NCI-H1092 (cell line): ENCODE measurements at places on chromosomes 2 and 18.

DNA sequence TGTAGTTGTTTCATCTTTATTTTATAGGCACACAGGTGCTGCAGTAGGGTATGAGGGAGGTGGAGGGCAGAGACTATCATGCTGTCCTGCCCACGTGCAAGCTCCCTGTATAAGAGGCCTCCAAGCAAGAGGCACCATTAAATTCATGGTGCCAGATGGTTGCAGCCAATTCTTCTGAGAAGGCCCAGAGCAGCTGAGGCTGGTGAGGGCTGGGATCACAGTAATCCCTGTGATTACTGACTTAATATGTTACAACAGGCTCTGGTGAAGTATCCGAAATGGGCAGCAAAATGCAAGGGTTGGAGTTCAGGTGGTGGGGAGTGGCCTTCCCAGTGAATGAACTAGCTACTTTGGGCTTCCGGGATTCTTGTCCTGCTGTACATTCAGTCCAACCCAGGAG, 191.9 kb upstream of the SMAD2 start:
- DNase-seq = no peak

DNA sequence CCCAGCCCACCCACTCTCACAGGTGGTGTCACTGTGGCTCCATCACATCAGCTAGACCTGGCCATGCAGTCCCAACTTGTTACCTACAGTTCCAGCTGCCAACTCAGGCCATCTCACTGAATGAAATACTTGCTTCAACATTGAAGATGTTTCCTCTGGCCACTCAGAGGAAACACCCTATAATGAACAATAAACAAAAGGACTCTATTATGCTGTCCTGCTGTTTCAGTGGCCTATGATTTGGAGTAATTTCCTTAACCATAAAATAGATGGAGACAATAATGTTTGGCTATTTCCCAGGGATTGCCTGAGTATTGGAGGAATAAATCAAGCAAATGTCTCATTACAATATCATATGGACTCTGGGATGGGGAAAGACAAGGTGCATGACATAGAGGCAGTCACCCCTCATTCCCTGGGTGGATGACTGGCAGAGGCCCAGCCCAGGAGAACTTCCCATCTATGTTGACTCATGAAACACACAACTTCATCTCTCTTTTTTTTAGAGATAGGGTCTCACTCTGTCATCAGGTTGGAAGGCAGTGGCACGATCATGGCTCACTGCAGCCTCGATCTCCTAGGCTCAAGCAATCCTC, 134.4 kb downstream of the TGIF1 start:
- no peak for DNase-seq

GRCh38 chr2:102773149-102773705, 11.4 kb downstream of the TMEM182 start:
- DNase-seq = no peak

GRCh38 chr2:57850415-57851130, 196.0 kb upstream of the VRK2 start:
- no peak for DNase-seq

DNA sequence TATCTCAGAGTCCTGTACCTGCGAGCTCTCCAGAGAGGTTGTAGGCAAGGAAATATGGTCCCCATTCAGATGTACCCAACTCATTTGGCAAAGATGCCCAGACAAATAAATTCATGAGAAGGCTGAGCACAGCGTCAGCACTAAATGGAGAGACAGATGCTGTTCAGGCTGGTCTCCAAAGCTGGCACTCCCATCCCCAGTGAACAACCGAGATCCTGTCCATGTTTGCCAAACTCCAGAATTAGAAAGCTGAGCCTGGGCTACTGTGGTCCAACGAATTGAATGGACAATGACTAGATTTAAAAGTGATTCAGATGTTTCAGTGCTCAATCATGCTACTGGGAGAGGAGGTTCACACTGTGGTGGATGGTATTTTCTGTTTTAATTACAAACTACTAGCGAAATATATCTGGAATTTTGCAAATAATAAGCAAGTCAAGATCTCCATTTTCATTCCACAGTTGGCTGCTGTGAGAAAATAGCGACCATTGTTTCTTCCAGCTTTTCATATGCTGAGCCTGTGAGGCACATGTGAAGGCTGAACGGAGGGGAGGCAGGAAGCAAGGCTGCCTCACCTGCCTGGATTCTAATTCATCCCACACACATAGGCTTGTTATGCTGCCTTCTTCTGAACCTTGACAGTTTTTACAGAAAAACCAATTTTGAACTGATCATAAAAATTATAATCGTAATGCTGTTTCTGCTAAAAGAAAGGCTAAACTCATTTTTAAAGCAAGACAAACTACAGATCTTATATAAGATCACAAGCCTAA, 22.6 kb upstream of the DAPL1 start:
- peak; percentile 10 for DNase-seq

DNA sequence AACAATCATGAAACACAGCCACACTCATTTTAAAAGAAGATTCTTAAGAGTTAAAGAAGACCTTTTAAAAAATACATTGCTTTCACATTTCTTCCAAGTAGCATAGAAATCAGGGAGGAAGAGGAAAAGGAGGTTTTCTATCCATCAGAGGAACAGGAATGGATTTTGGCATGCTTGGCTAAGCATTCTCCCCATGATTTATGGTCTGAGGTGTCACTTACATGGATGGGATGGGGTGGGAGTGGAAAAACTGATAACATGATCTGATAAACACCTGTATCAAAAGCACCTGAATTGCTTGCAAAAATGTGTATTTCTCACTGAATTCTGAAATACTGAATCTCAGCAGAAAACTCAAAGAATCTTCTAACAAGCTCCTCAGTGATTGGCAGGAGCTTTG, 265.9 kb downstream of the NRXN1 start:
- DNase-seq = no peak

DNA sequence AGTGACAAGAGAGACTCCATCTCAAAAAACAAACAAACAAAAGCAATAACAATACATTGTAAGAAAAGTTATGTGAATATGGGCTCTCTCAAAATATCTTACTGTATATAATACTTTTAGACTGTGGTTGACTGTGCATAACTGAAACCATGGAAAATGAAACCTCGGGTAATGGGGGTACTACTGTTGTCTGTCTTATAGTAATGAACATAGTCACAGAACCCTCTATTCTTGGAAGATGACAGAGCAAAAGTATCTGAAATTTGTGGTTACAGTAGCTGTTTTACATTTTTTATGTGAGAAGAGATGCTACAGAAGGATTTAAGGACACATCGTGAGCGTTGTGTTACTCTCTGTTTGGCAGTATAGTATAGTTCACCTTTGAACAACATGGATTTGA, 60.5 kb downstream of the MAP4K4 start:
- no peak for DNase-seq

GRCh38 chr2:152624805-152625204, 92.5 kb downstream of the PRPF40A start:
- no peak for DNase-seq

DNA sequence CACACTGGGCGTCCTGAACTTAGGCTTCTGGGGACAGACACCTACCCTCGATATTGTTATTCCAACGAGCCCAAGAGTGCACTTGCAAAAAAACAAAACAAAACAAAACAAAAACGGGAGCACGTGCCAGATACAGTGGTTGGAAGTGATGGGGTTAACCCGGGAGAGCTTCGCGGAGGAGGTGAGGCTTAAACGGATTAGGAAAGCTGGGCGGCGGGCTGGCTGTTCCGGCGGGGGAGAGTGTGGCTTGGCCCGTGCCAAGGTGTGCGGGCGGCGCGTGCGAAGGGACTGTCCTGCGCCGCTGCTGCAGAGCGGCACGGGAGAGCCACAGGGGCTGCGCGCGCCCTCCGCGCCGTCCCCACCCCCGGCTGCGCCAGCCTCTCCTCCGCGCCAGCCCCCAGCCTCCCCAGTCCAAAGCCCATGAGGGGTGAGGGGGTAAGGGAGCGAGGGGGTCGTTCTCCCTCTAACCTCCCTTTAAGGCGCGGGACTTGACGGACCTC, 1.5 kb upstream of the SLC30A3 start:
- no peak for DNase-seq

GRCh38 chr2:128490881-128491691, 172.4 kb upstream of the HS6ST1 start:
- DNase-seq = no peak

DNA sequence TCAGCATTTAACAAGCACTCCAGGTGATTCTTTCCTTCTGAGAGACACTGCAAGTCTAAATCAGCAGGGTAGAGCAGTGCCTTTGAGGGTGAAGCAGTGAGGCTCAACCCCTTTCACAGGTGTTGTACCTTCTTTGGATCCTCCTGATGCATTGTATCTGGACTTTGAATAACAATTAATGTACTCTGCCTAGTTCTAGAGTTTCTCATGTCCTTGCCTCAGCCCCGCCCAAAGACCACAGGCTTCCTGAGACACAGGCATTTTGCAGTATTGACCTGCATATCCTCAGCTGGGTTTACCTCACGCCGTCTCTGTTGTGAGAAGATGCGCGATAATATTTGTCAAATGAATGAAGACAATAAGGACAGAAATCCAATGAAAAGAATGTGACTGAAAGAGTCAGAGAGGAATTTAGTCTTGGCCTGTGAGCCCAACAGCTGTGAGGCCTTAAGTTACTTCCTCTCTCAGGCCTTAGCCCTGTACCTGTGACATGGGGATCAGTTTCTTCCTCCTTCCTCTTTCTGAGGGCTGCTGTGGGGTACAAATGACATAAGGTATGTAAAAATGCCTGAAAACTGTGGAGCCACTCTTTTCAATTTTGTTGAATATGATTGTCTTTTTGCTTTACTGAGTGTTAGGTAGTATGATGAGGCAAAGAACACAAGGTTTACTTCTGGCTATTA, 43.7 kb downstream of the WIPF1 start:
- no peak for DNase-seq

DNA sequence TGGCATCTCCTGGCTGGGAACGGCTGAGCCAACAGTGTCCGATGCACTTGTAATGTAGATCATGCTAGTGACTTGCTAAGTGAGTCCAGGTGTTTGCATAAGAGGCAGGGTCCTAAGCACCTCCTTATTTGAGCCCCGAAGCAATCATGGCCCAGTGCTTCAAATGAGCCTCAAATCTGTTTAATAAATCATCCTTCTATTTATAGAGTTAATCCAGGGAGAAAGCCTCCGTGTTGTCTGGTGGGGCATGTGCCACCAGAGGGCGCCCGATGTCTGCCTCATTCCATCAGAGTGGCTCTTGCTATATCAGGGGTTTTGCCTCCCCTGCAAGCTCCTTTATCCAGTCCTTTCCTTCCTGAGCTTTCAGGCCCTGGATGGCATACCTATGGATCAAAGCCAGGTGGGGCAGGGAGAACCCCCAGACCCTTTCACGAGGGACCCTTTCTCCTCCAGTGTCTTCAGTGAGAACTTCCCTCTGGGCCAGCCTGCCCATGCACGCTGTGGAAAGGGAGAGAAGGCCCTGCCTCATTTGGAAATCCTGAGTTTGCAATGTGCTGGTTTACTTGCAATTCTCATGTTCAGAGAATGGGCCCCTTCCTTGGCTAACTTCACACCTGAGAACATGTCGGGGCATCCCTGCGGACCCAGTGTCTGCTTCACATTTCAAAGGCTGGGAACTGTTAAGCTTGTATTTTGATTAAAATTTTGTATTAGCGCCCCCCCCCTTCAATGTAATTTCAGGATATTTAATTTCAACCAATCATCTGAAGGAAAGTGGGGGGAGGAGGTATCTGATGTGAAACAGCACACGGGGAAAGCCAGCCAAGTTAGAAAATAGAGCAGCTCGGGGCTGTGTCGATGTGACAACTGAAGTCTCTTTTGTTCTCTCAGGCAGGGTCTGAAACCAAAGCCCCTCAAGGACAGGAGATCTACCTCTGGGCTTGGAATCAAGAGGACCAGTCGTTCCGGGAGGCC, 39.7 kb downstream of the RDH14 start:
- DNase-seq = peak; percentile 19

GRCh38 chr2:206263959-206264603, 10.4 kb upstream of the ZDBF2 start:
- DNase-seq = no peak

GRCh38 chr2:7801212-7801611, 880.6 kb upstream of the ID2 start:
- DNase-seq = no peak

DNA sequence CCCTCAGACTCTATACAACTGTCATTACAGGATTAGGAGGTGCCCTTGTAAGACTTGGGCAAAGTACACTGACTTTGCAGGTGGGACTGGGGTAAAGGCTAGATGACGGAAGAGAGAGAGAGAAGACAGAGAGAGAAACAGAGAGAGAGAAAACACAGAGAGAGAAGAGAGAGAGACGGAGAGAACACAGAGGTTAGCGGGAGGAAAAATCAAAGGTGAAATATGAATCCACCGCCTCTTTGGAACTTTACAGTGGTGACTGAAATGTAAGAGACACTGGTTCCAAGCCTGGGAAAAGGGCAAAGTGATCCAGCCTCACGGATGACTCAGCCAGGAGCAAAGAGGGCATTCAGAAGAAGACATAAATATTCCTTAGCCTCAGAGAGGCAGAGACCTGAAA, 25.1 kb upstream of the CAB39 start:
- DNase-seq = no peak

- DNase-seq = no peak
Observed at GRCh38 chr2:223315813-223316212, 263.8 kb downstream of the KCNE4 start.

DNA sequence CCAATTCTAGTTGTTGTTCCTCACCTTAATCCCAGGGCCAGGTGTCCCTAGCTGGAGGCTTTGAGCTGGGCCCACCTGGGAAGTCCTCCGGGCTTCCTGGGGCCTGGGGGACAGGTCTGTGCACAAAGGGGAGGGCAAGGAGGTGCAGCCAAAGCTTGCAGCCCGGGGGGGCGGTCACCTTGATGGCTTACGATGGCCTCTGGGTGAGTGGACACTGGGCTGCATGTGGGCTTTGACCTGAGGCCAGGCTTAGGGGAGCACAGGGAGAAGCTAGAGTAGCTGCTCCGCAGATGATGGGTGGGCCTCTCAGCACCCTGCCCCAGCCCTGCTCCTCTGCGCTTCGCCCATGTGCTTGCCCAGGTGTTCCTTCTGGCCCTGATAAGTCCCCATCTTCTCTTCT, 41.8 kb upstream of the HAAO start:
- no peak for DNase-seq

GRCh38 chr2:233491326-233491725, 75.3 kb downstream of the USP40 start:
- no peak for DNase-seq

DNA sequence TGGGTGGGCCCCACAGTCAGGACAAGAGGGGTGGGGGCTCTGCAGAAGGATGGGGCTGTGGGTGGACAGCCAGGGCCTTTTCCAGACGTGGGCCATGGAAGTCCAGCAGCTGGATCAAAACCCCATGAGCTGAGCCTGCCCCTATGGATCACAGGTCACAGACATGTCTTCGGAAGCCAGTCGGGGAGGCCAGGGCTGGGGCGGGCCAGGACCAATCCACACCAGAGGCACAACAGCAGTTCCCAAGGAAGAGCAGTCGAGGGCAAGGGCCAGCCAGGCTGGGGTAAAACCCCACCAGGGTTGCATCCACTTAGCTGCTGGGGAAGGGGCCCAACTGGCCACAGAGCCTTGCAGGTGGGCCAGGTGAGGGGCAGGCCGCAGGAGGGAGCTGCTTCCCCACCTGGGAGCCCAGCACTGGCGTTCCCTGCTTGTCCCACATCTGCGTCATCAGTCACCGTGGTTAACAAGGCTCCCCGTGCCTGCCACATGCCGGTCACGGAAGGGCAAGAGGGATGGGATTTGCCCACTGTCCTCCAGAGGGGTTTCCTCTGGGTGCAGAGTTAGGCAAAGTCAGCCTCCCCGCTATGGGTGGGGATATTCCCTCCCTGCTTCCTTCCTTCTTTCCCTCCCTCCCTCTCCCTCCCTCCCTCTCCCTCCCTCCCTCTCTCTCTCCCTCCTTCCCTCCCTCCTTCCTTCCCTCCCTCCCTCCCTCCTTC, 46.4 kb upstream of the ODC1 start:
- DNase-seq = no peak

GRCh38 chr18:13725566-13726231, 659 bp downstream of the FAM210A start:
- no peak for DNase-seq

- no peak for DNase-seq
Observed at GRCh38 chr2:69138793-69139459, 125.9 kb downstream of the ANTXR1 start.
